ENCODE measurements at places on chromosomes 7 and 10.

GRCh38 chr10:101934686-101935305 is 91.2 kb upstream of the KCNIP2 start:
- DNase-seq = no peak

- no peak for DNase-seq
Measured at GRCh38 chr7:55405856-55406541, 40.9 kb downstream of the LANCL2 start.

GRCh38 chr10:87519582-87519981 is 14.9 kb downstream of the MINPP1 start:
- no peak for DNase-seq

DNA sequence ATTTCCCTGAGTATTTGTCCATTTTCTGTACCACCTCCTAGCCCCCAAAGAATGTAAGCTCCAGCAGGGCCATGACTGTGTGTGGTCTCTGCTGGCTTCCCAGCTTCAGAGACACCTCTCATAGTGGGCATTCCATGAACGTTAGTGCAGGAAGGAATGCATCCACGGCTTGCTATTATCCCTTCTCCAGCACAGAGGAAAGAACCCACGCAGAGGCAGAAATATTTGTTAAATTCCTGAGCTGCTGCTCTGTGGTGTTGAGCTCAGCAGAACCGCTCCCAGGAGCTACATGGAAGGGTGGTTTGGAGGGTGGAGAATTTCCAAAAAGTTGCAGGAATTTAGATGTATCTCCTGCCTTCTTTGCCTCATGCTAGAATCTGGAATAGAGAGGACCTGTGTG is 275.2 kb downstream of the POU6F2 start:
- DNase-seq = no peak

GRCh38 chr7:21104124-21104500 is 317.4 kb upstream of the SP8 start:
- no peak for DNase-seq

GRCh38 chr10:132684164-132684891 is 101.6 kb downstream of the NKX6-2 start:
- peak; percentile 48 for DNase-seq

DNA sequence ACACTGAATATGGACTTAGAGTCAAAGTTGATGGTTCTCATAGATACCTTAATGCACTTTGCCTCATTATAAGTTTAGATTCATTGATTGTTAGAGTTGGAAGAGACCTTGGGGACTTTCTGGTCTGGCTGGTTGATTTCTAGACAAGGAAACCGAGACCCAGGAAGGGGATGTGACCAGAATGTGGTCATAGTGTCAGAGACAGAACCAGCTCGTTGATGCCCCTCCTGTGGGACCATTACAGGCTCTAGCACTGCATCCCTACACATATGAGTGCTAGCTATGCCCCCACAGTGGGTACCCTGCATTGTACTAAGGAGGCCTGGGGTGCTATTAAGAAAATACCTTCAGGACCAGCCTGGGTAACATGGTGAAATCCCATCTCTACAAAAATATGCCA is 306.6 kb downstream of the CAMK1D start:
- DNase-seq = no peak

- no peak for DNase-seq
Measured at GRCh38 chr10:62166331-62167131, 102.1 kb downstream of the RTKN2 start.

DNA sequence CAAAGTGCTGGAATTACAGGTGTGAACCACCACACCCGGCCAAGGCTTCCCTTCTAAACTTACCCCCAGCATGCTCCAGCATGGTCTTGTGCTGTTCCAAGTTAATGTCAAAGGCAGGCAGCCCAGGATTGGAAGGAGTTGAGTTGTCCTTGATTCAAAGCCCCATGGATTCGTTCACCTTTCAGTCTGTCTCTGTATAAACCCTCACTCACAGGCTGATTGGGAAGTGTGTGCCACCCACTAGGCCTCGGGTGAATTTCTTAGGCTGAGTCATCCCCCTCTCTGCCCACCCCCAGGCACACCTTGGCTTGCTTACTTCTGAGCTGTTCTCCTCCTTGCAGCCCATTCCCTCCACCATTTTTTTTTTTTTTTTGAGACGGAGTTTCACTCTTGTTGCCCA is 13.3 kb upstream of the PRDX3 start:
- peak; percentile 54 for DNase-seq

DNA sequence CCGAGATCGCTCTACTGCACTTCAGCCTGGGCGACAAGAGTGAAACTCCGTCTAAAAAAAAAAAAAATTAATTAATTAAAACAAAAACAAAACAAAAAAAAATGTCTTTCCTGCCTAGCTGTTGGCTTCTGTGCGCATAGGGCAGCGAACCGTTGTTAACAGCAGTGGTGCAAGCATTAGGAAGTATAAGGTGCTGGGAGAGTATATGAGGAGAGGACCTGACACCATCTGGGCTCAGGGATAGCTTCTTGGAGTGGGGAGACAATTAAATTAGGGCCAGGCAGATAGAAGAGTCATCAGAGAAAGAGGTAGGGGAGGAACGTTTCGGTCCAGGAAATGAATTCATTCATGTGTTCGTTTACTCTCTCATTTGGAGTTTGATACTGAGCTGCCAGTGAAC is 46.2 kb upstream of the EZH2 start:
- no peak for DNase-seq

- DNase-seq = no peak
Measured at GRCh38 chr10:4081685-4082111, 296.7 kb upstream of the KLF6 start.

DNA sequence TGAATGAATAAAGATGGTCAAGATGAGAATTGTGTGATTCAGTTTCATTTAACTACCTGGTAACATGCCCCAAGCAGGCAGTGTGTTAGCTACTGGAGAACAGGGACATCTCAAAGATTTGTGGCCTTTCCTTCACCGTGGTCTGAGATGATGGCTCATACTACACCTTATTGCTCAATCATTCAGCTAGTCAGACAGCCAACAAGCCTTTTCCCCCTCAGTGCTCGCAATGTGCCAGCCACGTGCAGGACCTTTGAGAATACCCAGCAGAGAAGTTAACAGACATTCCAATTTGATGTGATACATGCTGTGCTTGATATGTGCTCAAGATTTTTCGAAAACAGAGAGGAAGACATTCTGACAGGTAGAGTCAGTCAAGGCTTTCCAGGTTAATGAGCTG is 562.8 kb downstream of the SUGCT start:
- DNase-seq = no peak

- no peak for DNase-seq
Measured at GRCh38 chr10:52438119-52438518, 124.0 kb downstream of the DKK1 start.

DNA sequence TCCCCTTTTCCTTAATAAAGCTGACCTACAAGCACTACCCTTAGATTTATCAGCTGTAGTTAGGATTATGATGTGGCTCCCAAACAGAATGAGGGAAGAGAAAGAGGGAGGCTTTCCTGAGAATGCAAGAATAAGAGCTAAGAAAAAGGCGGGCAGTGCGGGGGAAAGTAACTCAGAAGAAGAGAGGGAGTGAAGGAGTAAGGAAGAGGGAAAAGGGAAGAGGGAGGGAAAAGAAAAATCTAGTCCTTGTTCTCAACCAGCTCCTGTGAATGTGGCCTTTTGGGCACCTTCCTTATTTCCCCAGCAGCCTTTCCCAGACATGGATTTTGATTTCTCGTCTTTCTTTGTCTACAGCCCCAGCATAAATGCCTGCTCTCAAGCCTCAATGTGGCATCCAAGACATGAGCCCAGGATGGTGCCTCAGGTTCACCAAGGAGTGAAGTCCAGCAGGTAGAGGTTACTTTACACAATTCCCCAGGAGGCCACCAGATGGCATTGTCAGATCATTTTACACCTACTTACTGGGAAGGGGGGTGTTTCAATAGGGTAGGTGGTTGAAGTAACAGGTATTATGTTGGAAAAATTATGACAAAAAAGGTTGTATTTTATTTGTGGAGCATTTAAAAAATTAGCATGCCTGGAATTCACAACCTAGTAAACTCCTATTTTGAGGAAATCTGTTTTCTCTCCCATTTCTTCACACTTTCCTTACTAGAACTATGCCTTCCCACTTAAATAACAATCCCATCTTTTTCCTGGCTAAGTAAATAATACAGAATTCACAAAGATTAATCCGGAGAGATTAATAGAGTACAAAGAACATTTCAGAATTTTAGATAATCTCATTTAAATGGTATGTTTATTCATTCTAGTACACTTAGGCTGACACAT is 106.5 kb downstream of the HTR7 start:
- DNase-seq = peak; percentile 43

GRCh38 chr7:100566018-100566531 is 7.6 kb downstream of the SAP25 start:
- DNase-seq = peak; percentile 21
